ENCODE measurements at places on chromosomes 5 and 9.

DNA sequence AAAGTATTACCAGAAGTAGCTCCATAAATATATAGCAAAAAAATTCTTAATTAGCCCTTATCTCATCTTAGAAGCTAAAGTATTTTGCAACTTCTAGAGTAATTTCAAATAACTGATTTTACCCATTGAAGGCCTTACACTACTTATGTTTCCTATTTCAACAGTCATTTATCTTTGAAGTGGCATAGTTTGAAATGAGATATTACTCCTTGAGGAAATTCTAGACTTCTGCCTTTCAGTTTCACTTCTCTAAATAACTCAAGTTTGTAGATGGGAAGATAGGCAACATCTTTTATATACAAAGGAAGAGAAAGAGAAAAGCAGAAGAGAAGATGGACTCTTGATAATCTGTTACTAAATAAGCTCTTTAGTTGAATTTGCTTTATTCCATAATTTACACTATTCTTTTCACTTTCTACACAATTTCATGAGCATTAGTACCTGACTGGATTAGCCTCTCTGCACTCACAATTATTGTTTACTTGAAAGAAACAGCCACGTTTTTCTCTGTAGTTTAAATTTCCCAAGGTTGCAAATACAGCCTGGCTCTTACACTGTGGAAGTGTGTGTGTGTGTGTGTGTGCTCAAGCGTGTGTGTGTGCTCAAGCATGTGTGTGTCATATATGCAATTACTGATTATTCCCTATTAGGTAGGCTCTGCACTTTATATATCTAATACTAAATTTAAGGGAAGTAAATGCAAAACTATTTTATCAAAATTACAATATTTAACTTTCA, 60.6 kb upstream of the EMB start:
- DNase-seq = no peak

DNA sequence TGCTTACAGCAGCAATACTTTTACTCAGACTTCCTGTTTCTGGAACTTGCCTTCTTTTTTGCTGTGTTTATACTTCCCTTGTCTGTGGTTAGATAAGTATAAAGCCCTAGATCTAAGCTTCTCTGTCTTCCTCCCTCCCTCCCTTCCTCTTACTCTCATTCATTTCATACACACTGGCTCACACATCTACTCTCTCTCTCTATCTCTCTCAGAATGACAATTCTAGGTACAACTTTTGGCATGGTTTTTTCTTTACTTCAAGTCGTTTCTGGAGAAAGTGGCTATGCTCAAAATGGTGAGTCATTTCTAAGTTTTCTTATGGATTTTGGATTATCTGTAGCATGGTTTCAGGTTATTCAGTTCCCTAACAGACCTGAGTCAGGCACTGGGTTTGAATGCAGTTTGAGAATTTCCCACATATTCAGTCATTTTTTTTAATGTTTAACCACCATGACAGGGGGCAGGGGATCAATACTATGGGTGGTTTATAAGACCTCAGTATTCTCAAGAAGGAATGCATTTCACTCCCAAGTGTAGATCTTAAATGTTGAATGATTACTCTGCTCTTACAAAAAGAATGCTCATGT, at the start of gene IL7R:
IL7R (plus strand) TSS at position 127 of the 587 bp plus-strand sequence; CDS start at position 214, 87 bp downstream.
- no peak for DNase-seq

GRCh38 chr5:33973271-33973670, 11.2 kb downstream of the SLC45A2 start:
- no peak for DNase-seq

GRCh38 chr5:53482717-53483638, 2.5 kb downstream of the FST start:
- no peak for DNase-seq

GRCh38 chr9:8280811-8281210, 481.2 kb upstream of the DMAC1 start:
- no peak for DNase-seq

- no peak for DNase-seq
Observed at GRCh38 chr5:108636135-108636853, 111.4 kb upstream of the FER start.

DNA sequence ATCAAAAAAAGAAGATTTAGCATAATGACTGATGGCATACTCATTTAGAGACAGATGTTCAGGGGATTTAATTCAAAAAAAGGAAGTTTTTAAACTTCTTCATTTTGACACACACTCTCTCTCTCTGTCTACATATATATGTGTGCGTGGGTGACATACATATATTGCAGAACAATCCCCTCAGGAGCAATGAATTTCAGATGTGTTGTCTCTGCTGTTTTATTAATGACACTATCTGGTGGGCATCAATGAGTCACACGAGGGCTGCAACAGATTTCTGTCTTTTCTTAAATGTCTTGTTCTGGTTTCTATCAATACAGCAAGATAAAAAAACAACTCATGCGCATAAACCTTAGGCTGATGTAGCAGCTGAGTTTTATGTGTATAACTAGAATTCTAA, 123.5 kb upstream of the SLCO6A1 start:
- no peak for DNase-seq

GRCh38 chr5:61076626-61077025, 85.6 kb downstream of the SMIM15 start:
- no peak for DNase-seq

GRCh38 chr5:106152569-106152968, 1518.2 kb downstream of the EFNA5 start:
- DNase-seq = no peak

GRCh38 chr5:7396713-7397454, 946 bp downstream of the ADCY2 start:
- DNase-seq = no peak

- DNase-seq = no peak
Observed at GRCh38 chr5:15001517-15001916, 129.9 kb upstream of the ANKH start.

GRCh38 chr9:136795000-136795348, 1.2 kb upstream of the CCDC183 start:
- no peak for DNase-seq

DNA sequence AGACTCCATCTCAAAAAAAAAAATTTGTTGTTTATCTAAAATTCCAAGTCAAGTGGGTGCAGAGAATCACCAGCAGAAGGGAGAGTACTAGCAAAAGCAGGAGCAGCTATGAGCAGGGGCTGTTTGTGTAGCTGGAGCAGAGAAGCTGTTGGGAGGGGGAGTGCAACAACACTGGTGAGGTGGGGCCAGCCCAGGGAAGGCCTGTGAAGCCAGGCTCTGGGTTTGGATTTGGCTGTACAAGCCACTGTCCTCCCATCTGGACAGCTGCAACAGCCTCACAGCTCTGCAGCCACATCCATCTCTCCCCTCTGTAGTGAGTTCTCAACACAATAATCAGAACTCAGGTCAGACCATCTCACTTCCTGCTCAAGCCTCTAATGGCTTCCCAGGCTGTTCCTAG, 59.4 kb downstream of the TMOD1 start:
- no peak for DNase-seq

GRCh38 chr5:173714551-173715428, 98.3 kb upstream of the BOD1 start:
- no peak for DNase-seq

DNA sequence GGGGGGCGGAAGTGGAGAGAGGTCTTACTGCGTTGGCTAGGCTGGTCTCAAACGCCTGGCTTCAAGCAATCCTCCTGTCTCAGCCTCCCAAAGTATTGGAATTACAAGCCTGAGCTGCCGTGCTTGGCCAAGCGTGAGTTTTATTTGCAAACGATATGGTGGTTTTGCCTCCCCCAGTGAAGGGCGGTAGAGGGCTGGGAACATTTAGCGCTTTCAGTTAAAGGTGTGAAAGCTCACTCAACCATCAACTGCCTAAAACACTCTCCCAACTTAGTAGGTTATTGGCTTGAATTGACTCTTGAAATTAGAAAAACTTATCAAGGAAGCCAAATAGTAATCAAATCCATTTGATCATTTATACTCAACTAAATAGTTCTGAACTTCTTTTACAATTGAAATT, 156.3 kb downstream of the ESM1 start:
- DNase-seq = no peak

GRCh38 chr5:31193591-31194467, at the start of gene CDH6:
CDH6 (plus strand) TSS chr5:31193686; CDS start chr5:31267474, 73,788 bp downstream.
- DNase-seq = no peak

GRCh38 chr9:38768351-38768761, 48.4 kb upstream of the FAM240B start:
- DNase-seq = no peak

- DNase-seq = no peak
Observed at GRCh38 chr5:71537687-71538086, 49.5 kb upstream of the MCCC2 start.

DNA sequence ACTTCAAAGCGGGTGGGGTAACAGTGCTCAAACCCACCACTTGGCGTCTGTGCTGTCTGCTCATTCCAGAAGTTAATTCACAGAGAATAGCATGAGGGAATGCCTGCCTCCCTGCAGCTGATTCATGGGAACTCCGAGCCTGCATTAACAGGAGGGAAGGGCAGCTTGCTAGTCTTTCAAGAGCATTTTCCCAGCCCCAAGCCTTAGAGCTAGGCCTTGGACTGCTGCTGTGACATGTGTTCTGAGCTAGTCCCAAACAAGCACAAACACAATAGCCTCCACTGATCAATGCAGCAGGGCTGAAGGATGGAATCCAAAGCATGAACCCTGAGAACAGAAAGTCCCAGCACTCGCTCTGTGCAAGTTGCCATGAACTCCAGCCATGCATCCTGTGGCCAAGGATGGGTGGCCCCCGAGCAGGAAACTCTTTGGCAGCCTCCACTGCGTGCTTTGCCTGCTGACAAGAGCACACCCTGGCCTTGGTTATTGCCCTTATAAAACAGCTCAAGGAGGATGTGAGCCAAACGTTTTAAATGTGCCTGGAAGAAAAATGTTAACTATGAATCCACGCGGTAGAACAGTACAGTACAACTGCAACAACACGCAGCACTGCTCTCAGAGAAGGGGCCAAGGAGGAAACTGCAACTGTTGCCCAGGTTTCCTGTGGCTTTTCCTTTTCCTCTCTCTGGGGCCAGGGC, 653.1 kb upstream of the KLF4 start:
- DNase-seq = no peak

GRCh38 chr9:135056541-135056940, 30.9 kb upstream of the OLFM1 start:
- no peak for DNase-seq

GRCh38 chr5:5544094-5544663, 121.7 kb downstream of the ICE1 start:
- no peak for DNase-seq

DNA sequence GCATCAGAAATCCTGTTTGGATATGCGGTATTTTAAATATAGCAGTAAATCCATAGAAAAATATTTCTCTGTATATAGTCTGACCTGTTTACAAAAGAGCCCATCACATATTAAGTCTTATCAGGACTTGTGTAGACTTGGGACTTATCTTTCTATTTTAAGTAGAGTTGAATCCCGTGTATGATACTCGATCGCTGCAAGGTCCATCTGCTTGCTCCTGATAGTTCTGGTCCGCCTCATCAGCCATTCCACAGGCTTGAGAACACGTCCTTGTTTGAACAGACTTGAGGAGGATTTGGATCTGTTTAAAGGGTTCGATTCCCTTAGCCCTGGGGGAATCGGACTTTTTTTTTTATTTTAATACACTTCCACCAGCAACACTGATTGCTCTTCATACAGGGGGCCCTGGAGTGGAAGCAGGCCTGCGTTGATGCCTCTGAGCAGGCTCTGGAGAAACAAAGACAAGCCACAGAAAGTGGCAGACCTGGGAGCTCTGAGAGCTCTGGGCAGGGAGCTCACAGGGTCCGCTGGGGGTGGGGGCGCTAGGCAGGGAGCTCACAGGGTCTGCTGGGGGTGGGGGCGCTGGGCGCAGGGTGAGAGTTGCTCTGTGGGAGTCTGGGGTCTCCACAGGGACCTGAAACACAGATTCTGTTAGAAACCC, 112.2 kb downstream of the MVB12B start:
- DNase-seq = no peak

- DNase-seq = no peak
Observed at GRCh38 chr5:133936651-133937015, 31.8 kb downstream of the C5orf15 start.

DNA sequence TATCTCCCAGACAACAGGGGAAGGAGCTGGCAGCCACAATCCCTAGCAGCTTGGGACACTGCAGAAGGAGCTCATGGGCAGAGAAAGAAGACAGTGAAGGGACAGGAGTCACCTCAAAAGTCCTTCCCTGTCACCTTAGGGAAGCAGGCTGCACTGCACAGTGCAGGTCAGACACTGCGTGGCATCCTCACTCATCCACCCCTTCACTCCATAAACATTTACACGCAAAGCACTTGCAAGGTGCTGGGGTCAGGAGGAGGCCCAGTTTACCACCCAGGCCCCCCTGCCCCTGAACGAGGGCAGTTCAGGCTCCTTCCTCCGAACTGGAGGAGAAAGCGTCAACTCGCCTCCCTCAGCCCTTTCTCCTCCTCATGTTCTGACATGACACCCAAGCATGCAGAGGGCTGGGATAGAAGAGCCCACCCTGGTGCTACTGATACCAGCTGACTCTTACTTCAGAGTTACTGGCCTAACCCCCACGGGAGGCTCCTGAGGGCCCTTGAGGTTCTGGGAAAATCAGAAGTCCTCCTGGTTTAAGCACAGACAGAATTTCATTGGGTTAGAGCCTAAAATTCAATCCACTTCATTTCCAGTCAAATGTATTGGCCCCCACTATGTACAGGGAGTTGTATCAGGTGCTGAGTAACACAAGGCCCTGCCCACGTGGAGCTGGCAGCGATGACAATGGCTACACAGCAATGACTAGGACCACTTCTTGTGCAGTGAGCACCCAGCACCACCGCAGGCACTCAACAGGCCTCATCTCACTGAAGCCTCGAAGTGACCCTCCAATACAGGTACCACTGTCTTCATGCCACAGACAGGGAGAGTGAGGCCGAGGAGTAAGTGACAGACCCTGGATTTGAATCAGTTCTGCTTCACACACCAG, 70.4 kb downstream of the RAPGEF1 start:
- no peak for DNase-seq

DNA sequence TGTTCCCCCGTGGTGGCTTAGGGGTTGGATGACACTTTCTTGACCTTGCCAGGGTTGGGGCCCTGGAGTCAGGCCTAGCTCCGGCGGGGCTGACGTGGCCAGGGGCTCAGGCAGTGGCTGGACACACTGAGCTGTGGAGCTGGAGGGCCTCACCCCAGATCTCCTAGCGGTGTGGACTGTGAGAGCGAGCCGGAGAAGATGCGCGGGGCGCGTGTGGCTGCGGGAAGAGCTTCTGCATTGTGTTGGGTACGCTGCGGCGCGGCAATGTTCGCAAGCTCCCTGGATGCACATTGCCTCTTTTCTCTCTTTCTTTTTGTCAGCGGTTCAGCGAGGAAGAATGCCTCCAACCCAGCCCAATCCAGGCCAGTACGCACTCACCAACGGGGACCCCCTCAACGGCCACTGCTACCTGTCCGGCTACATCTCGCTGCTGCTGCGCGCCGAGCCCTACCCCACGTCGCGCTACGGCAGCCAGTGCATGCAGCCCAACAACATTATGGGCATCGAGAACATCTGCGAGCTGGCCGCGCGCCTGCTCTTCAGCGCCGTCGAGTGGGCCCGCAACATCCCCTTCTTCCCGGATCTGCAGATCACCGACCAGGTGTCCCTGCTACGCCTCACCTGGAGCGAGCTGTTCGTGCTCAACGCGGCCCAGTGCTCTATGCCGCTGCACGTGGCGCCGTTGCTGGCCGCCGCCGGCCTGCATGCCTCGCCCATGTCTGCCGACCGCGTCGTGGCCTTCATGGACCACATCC, 4.8 kb downstream of the NR2F1 start:
- no peak for DNase-seq

All from stimulated activated CD4-positive, alpha-beta T cell treated with anti-CD3 and anti-CD28 coated beads, Interleukin-2, amount 100 ng/mL, for 4 hours (primary cell).